ENCODE measurements at places on chromosomes 5 and 9.

- DNase-seq: no peak
These were observed 4.9 kb downstream of the DDX4 start for GRCh38 chr5:55742778-55743177.

DNA sequence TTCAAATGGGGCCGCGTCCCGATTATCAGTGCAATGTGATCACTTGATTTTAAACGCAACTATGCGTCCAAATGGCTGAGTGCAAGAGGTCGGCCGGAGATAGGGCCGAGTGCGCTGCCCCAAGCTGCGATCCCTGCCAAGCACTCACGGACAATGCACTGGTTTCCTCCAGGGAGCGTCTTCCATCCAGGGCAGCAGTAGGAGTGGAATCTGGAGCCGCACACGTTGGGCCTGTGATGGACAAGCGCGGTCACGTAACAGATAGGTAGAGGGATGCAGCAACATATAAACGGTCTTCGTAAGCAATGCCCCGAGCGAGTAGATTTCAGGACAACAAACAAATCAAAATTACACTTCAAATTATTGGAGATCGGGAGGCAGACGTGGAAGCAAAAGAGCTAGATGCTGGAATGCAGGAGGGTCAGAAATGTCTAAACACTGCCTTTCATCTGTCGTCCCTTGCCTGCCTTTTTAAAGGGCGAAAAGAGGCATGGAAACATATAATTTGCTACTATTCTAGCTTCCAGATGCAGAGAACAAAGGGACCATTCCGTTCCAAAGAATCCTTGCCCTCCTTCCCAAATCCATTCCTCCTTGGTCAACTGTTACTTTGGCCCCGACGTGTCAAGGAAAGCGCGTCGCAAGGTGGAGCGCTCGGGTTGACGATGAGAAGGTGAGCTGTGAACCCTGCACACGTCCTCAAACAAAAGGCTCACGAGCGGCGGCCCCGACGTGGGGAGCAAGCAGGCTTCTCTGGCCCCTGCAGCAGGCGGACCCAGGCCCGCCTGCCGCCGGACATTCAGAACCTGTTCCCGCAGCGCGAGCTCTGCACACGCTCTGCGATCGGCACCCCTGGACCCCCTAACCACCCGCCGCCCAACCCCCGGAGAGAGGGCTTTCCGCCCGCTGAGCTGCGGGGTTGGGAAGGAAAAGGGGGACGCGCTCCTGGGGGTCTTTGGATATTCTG lies 1.5 kb downstream of the FBN2 start:
- no peak for DNase-seq

GRCh38 chr9:20872340-20872977 lies 159.0 kb downstream of the HACD4 start:
- DNase-seq: no peak

GRCh38 chr5:13975246-13975645 lies 30.8 kb upstream of the DNAH5 start:
- no peak for DNase-seq

GRCh38 chr9:72978744-72979143 lies 25.9 kb upstream of the ALDH1A1 start:
- no peak for DNase-seq

DNA sequence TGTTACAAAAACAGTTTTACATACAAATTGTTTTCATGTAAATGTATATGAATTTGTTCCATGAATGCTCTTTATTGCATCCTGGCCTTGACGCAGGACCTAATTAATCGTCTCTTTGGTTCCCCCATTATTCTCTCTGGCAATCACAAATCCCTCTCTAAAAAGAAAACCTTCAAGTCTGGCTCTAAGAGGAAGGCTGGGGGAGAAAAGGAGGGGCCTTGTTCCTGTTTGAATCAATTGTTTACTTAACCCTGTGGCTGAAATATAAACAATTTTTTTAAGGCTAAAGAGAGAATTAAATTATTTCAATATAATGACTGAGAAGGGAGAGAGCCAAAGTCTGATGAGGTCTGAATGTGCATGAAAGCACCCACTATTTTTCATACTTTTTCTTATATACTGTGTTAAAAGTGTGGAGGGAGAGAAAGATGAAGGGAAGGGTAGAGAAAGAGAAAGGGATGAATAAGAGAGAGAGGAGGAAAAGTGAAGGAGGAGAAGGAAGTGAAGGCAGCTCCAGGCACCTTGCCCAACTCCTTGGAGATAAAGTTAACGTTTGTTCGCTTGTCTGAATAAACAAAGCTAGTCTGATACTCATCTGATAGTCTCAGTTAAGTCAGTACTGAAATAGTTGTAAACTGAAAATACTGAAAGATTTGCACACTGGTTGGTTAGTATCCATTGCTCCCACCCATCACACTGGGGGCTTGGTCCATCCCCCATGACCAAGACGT lies 116.4 kb upstream of the SPDL1 start:
- DNase-seq: no peak

- no peak for DNase-seq
These were observed 67.2 kb downstream of the MRPS30 start for GRCh38 chr5:44875661-44876605.

- no peak for DNase-seq
These were observed 145.8 kb downstream of the ZDHHC21 start for GRCh38 chr9:14547245-14548060.

All from cortex of kidney (tissue), 1 donor.